ENCODE measurements at places on chromosomes 5 and 9.

- DNase-seq = no peak
These were observed 320 bp downstream of the PCDHB1 start for GRCh38 chr5:141051521-141051866.

DNA sequence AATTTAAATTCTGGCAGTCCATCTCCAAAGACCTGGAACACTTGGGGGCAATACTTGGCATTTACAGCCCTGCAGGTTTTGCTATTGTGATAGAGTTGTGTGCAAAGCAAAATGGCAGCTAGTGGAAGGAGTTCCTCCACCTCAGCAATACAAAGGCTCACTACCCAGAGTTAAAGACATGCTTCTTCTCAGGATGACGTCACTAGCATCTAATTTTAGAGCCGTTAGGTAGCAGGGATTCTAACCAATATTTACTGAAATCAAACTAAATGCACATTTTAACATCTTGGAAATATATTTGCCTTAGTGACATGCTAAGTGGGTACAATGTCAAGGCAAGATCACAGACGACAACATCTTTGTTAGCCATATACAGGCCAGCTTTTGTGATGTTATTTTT, 261.6 kb downstream of the MAN2A1 start:
- DNase-seq = no peak

DNA sequence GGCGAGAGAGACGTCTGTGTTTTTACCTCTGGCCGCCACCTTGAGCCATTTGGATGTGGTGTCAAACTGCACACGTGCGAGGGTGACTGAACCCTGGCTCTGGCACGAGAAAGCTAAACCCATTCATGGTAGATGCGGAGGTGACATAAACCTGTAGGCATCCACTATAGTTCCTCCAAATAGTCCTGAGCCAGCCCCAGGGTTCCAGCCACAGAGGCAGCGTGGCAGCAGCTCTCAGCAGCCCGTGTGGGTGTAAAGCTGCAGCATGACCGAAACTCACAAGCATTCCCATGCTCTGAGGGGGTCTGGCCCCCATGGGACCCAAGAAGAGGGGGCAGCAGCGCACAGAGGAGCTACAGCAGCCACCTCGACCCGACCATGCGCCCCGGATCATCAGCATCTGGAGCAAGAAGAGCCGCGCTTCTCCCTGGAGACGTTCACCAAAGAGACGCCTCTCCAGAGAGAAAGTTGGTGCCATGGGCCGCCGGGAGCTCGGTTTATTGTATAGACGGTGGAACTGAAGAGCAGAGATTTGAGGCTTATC, 303.8 kb upstream of the IRX4 start:
- no peak for DNase-seq

DNA sequence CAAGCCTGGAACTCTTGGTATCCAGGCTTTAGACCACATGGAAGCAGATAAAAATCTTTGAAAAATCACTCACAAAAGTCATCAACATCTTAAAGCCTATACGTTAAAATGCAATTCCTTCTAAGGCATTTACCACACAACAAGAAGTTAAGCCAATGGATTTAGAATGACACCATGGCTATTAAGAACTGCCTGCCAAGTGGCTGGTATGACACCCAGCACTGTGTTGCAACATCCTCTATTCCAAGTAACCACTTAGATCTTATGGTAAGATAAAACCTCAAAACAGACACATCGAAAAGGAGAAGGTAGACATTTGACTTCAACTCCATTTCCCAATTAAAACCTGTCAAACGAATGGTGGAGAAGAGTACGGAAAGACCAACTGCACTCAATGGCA, 344.2 kb upstream of the SLC30A5 start:
- no peak for DNase-seq

DNA sequence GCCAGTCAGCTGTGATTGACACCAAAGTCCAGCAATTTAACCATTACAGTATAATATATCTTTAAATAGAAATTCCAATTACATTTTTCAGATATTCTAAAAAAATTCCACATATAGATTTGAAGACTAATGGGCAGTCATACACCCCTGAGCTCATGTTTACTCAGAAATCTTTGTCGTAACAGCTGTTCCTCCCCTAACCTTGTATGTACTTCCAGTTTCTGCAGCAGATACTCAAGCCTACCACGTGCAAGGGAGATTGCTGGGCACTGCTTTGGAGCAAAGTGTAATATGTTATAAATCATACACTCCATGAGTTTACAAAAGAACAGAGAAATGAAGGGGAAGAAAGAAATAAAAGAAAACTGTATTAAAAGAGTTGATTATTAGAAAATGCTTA, 241.2 kb downstream of the TRIM32 start:
- DNase-seq = no peak

GRCh38 chr5:139788294-139788910, 7.2 kb upstream of the PSD2 start:
- no peak for DNase-seq

DNA sequence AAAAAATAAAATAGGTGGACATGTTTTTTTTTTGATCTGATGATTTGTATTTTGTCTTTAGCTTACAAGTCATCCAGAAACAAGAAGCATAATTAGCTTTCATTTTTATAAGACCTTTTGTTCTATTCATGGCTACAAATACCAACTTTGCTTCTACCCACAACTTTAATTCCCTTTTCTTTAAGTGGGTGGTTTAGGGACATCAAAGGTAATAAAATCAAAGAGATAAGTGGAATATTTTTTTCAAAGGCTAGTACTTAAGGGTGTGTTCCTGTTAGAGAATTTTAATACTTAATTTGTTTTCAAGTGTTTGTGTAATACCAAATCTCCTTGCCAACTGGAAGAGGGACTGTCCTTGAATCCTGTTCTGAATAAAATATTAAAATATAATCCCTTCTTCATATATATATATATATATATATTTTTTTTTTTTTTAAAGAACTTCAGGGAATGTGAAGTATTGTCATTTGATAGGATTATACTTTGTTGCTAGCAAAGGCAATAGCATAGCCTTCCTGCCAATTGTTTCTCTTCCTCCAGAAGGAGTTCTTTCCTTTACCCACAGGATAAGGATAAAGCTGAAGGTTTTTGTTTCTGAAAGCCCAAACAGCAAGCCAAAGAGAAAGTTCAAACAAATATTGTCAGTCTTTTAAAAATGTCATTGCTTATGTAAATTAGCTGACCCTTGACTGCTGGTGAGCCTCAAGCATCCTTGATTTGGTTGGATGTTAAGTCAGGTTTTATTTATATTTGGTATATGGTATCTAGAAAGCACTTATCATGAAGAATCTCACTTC, 108.9 kb downstream of the PAM start:
- DNase-seq = no peak

DNA sequence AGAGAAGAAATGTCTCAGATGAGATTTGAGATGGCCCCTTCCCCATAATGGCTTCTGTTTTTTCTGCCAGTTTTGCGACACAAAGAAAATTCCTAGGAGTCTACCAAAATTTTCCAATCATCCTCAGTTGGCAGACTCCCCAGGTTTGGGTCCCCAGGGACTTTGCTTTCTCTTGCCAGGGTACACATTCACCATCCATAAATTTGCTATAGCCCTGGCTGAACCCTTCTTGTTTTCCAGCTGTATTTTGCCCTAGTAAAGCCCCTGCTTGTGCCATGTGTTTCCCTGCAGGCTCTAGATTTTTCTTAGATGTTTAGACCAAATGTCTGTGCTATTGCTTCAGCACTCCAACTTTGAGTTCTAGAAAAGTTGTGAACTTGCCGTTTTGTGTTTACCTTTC, 283.2 kb downstream of the ANXA1 start:
- no peak for DNase-seq

- no peak for DNase-seq
These were observed 1064.4 kb upstream of the DMAC1 start for GRCh38 chr9:8863886-8864544.

DNA sequence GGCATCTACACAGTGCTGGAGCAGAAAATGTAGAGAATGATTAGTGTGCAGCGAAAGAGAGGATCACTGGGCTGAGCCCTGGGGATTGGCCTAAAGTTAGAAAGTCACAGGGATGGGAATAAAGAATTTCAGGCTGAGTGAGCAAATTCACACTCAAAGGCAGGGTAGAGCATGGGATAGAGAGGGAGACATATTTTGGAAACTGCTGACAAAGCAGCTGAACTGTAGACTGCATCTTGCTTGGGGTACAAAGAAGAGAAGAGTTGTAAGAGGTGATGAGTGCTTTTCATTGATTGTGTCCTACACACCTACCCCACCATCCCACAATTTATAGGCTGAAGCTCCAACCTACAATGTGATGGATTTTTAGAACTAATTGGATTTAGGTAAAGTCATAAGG, 677.8 kb downstream of the TAF11L14 start:
- DNase-seq = no peak

DNA sequence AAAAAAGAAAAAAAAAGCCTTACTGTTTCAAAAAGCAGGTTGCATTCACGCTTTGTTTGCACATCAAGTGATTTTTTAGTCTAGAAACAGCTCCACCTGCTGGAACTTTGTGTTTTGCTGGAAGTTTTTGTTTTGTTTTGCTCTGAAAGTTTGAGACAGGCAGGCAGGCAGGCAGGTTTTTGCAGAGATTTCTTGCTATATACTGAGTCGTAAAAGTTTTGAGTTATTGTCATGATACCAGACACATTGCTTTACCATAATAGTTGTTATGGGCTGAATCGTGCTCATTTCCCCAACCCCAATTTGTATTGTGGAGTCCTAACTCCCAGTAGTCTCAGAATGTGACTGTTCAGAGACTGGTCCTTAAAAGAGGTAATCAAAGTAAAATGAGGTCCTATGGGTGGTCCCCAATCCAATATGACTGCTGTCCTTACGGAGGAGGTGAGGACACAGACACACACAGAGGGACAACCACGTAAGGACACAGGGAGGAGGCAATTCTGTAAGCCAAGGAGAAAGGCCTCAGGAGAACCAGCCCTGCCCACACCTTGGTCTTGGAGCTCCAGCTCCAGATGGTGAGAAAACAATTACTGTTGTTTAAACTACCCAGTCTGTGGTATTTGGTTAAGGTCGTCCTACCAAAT, 20.9 kb downstream of the OR2Y1 start:
- peak; percentile 15 for DNase-seq

GRCh38 chr9:79193001-79193400, 378.8 kb upstream of the TLE4 start:
- no peak for DNase-seq

GRCh38 chr9:127280880-127281660, 16.5 kb downstream of the GARNL3 start:
- DNase-seq = no peak

All from LNCaP clone FGC (cell line).